ENCODE measurements at places on chromosomes 16 and 17.

DNA sequence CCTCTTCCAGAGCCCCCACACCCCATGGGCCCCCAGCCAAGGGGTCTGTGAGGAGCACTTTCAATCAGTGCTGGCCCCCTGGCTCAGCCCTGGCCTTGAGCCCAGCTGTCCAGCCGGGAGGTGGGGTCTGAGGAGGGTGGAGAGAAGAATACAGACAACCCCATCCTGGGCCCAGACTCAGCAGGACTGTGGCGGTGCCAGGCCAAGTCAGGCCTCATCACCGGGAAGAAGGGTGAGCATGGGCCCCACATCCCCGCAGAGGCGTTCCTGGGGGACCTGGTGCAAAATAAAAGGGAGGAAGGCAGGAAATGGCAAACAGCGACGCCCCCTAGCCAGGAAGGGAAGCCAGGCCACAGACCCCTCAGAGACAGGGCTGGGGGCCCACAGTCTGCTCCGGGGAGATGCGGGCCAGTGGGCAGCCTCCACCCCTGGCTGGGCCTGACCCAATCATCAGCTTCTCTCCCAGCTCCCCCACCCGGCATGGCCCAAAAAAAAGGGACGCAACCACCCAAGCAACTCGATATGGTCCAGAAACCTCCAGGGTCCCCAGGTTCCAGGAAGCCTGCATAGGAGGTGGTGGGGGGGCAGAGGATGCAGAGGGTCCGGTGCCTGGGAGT, 20.6 kb downstream of the ZNF423 start:
- no peak for DNase-seq

DNA sequence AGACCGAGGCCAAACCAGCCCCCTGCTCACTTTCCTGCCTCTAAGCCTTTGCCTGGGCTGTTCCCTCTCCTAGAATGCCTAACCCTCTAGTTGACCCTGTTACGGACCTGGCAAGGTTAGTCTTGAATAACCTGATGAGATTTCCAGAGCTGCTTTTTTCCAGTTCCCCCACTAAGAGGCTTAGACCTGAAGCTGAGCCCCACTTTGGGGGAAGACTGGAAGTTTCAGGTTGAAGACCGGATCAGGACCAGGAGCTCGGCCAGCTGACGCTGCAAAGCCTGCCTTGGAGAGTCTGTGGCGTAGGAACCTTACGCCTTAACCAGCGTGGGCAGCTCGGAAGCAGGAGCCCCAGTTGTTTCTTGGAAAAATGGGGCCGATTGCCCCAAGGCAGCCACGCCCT, 129.8 kb downstream of the OR1D5 start:
- DNase-seq: no peak

GRCh38 chr17:42806249-42806648, 7.6 kb downstream of the CNTD1 start:
- DNase-seq: no peak

DNA sequence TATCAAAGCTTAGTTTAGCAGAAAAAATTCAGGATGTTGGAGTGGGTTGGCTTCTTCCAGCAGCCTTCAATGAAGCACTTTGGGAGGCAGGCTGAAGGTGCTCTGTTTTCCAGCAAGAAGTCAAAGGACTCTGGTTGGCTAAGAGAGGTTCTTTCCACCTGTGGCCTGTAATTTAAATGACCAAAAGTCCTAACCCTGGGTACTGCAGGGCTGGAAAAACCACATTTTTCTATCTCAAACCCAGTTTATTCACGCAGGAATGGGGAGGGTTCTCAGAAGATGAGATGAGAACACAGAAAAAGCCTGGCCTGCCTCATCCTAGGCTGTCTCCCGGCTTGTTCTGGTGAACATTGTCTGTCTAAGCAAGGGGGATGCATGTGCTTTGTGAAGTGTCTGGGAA, 68.6 kb upstream of the ZFHX3 start:
- DNase-seq: no peak

- peak; percentile 33 for DNase-seq
Observed at GRCh38 chr17:81735264-81736102, 23.4 kb downstream of the SLC25A10 start.

DNA sequence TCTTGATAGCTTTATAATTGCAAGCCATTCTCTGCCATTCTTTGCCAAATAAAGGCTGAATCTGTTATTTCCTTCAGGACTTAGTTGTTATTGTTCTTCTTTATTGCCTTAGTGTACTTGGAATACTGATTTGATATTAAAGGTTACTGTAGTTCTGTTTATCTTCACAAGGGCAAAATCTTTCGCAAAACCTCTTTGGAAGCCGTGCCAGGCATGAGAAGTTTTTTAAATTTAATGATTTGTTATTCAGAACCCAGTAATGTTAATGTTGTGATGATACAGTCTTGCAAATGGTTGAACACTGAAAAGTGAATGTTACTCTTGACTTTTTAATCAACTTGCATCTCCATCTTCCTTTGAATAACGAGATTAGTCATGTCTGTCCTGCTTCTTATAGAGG, 1225.2 kb upstream of the GOT2 start:
- DNase-seq: no peak

- no peak for DNase-seq
Observed at GRCh38 chr17:35732806-35733136, 1.3 kb downstream of the RASL10B start.

DNA sequence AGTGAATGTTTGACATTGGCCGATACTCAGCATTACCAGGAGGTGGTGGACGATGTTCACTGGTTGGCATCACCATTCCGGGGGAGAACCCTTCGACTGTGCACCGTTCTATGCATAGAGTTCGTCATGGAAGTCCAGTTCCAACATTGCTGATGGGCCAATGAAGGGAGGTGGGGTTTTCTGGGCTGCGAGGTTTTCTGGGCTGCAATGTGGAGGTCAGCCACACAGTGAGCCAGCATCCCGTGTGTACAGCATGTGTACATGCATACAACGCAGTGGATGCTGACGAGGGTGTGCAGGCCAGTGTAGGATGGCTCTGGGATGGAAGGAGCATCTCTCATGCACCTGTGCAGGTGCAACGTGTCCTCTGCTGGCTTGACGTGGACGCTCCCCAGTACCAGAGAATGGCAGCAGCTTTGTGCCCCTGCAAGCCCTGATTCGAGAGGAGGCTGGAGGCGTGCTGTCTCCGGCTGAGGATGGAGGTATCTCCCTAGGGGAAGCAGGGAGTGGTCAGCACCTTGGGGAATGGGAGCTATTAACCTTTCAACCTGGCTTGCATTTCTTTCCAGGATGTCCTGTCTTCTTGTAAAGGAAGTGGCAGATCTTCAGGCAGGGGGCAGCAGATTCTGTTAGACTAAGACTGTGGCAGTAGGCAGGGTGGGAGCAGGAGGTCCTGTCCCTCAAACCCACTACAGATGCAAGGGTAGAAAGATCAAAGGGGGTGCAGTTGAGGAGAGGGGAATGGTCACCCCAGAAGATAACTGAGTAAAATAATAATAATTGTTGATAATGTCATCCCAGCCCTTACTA, 98.2 kb downstream of the CYLD start:
- DNase-seq: no peak

- DNase-seq: no peak
Observed at GRCh38 chr16:55389426-55390073, 65.5 kb downstream of the IRX6 start.

- no peak for DNase-seq
Observed at GRCh38 chr16:83115491-83116232, 488.9 kb downstream of the CDH13 start.

- DNase-seq: peak; percentile 73
Observed at GRCh38 chr16:3879887-3880564, 487 bp downstream of the CREBBP start.

DNA sequence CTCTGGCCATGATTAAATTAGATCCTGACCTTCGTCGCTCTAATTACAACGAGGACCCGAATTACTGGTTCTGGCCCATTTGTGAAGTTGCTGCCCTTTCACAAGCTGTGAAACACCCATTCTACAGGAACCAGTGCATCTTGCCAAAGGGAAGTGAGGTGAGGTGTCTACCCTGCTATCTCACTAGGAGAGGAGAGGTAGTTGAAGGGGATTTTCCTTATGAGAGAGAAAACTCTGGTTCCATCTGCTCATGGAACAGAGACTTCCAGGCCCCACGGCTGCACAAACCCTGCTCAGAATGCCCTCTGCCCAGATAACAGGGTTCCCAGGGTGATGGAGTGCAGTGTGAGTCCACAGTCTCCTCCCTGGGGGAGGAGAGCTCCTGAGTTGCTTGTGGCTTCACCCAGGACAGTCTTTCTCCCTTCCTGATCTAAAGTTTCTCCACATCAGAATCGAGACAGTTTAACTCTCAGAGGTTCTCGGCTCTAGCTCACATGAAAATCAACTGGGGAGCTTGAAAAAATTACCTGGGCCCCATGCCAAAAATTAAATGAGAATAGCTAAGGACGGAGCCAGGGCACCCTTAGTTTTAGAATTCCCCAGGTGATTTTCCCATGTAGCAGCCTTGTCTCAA, 7.8 kb upstream of the SSTR2 start:
- DNase-seq: no peak
